Activated naive CD4-positive, alpha-beta T cell treated with anti-CD3 and anti-CD28 coated beads, Interleukin-2, amount 10 ng/mL, durations not matched to agents 7 days and 5 days (primary cell): ENCODE measurements at places on chromosomes 1 and 21.

GRCh38 chr1:167934426-167935215 is 1.9 kb upstream of the DCAF6 start:
- DNase-seq = no peak

DNA sequence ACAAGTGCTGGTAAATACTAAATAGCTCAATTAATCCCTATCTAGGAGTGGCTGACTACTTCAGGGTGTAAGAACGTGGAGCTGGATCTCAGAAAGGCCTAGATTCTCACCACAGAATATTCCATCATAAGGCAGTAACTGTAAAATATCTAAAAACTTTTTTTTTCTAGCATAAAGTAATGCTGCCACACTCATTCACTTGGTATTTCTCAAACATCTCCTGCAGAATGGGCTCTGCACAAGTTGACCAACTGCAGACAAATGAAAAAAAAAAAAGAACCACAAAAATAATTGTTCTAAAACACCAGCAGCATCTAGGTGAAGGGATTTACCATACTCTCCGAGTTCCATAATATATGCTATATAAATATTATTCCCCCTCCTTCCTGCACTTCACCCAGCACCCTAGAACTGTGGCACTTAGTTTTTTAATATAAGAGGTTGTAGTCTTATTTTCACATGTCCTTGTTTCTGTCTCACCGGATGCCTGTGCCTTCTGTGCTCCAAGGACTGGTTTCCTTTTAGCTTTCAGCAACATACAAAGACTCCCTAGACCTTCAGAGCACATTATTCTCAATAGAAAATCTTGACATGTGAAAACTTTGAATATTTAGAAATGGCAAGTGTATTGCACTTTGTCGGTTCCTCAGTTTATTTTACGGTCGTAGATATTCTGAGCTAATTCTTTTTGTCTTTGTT is 8.9 kb downstream of the VSIG8 start:
- DNase-seq = no peak

DNA sequence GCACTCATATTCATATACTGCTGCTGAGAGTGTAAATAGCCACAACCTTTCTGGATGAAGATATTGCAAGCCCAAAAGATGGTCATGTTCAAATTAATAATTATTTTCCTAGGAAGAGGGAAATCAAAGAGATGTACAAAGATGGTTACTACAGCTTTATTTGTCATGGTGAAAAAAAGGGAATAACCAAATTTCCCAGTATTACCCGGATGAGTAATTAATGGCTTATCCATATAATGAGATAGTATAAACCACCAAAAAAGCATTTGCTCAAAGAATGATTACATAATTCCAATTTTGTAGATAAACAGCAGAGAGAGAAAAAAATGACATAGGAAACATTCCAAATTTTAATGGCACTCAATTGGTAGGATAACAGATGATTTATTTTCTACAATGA is 165.6 kb downstream of the C1orf21 start:
- DNase-seq = no peak

- DNase-seq = no peak
Measured at GRCh38 chr1:22626237-22627157, 9.9 kb upstream of the C1QA start.

GRCh38 chr1:169958987-169959386 is 65.3 kb upstream of the SCYL3 start:
- DNase-seq = no peak

DNA sequence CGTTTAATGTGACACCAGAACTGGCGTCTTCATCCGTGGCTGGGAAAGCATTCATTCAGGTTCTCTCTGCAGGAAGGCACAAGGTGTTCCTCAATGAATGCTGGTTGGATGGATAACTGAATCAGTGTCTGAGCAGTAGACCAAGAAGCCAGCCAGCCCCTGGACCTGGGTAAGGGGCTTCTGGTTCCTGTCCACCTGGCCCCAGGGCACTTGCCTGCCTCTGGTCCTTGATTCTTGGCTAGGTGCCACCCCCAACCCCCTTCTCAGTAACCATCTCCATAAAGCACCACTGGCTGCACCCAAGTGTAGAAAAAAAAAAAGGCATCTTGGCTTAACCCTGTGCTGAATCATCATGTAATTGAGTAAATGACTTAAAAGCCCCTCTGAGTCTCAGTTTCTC is 59.1 kb downstream of the KCND3 start:
- DNase-seq = no peak
